Stimulated activated naive CD8-positive, alpha-beta T cell treated with anti-CD3 and anti-CD28 coated beads, Interleukin-15, amount 100 ng/mL, for 72 hours (primary cell): ENCODE measurements at places on chromosomes 4 and X.

DNA sequence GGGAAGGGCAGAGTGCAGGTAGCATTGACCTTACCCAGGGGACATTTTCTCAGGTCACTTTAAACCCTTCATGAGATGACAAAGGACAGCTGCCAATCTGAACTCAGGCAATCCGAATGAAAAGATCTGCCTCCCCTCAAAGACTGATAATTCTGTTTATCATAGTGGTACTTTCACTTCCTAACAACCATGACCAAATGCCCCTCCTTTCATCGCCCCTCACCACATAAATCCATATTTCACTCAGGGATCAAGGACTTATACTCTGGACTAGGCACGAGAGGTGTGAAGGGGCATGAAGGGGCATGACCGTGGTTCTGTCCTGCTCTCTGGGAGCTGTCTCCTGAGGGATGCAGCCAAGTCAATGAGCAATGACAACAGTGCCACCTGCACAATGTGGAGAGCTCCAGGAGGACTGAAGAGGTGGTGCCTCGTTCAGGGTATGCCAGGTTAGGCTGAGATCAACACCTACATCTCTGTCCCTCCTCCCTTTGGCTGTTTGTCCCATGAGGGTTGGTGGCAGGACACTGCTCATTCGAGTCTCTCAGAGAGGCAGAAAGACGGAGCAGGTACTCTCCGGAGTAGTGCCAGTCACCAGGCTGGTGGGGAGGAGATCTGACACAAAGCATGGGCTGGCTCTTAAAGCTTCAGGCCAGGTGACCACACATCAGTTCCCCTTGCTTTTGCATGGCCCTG is 12.5 kb downstream of the HS3ST1 start:
- DNase-seq: no peak

DNA sequence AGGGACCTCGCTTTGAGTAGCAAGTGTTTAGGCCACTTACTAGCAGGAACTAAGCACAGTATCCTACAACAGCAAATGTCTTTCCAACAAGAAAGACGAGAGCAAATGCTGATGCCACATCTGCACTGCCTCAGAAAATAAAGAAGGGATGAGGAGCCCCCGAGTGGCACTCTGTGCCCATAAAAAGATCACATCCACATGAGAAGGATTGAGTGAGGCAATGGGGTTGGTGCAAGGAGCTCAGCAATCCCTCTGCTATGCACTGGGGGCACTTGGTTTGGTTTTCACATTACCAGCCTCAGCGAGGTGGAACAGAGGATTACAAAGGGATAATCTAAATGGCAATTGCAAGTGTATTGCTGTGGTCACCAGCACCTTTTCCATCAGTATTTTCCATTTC is 252.8 kb upstream of the SLC7A11 start:
- DNase-seq: no peak

- DNase-seq: no peak
Observed at GRCh38 chrX:23589496-23589895, 77.8 kb upstream of the PRDX4 start.

- DNase-seq: no peak
Observed at GRCh38 chr4:36187723-36188333, 56.5 kb downstream of the ARAP2 start.

GRCh38 chrX:150472306-150472705 is 96.1 kb upstream of the MTM1 start:
- no peak for DNase-seq

GRCh38 chrX:131081772-131082740 is 23.9 kb downstream of the ARHGAP36 start:
- no peak for DNase-seq

- no peak for DNase-seq
Observed at GRCh38 chr4:23717528-23718248, 172.2 kb downstream of the PPARGC1A start.

- DNase-seq: no peak
Observed at GRCh38 chr4:88614058-88614457, 21.8 kb downstream of the HERC3 start.

DNA sequence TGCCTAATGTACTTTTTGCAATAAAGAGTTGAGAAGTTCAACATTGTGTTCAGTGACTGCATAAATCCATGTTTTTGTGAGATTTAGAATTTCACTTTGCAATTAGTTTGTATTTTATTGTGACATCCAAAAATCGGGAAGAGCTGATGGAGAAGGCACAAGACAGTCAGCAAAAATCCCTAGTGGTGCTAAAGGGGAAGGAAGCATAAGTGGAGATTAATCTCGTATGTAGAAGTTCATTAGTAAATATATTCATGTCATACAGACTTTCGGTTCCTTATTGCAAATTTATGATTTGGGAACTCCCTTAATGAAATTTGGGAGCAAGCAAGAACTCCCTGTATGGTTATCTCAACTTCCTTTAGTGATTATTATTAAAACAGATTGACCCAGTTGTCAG is 57.8 kb upstream of the SLC39A8 start:
- no peak for DNase-seq

DNA sequence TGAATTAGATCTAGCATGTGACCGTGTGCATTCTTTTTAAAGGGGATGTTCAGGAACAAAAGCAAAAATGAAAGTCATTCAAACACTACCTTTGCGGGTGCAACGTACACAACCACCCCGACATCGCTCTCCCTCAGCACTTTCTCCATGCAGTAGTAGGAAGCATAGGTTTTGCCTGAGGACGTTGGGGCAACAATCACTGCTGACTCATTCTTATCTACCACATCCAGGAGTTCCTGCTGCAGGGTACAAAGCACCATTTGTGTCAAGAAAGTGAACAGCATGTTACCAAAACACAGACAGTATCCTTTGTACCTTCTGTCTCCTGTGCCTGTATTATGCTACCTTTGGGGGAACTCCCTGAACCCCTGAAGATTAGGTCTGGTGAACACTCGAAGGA is 58.6 kb downstream of the DDX60L start:
- no peak for DNase-seq

DNA sequence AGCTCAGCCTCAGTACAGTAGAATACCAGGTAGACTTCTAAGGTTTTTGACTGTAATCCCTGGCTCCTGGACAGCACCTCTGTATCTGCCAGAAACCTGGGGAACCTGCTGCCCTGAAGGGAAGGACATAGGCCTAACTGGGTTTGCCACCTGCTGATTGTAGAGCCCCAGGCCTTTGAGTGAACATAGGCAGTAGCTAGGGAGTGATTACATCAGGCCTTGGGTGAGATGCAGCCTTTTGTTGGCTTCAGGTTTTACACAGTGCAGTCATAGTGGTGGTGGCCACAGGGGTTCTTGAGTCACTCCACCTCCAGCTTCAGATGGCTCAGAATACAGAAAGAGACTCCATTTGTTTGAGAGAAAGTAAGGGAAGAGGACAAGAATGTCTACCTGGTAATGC is 19.3 kb downstream of the IQCM start:
- DNase-seq: no peak

DNA sequence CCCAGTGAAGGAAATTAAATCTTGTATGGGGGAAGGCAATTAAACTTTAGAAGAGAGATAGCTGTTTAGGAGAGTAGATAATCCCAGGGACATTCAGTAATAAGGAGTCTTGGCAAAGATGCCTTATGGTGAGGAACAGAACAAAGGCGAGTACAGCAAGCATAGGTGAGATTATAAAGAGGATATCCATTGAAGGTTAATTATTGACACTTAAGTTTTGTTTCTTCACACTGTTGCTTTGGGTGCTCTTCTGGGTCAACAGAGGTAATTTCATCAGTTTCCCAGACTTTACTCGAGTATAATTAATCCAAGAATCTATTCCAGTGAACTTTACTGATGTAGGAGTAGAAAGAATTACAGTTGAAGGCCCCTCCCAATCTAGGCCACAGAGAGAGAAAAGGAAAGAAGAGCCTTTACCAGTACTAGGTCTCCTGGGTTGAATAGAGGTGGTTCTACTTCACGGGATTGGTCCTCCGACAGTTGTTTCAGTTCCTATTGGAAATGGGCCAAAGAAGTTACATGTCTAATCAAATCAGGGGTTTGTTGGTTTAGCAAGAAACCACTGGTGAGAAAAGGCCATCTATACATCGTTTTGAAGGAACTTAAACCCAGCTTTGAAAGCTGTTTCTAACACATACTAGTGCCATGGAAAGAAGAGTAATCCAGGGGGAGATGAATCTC is 27.2 kb downstream of the EPGN start:
- no peak for DNase-seq

- no peak for DNase-seq
Observed at GRCh38 chr4:16484711-16485110, 258.4 kb upstream of the TAPT1 start.

GRCh38 chrX:15749642-15750610 is 11.9 kb downstream of the CA5B start:
- DNase-seq: peak; percentile 23

GRCh38 chr4:74385386-74385785 is 20.4 kb downstream of the EREG start:
- no peak for DNase-seq

- DNase-seq: no peak
Observed at GRCh38 chrX:22795671-22796070, 204.1 kb upstream of the DDX53 start.

DNA sequence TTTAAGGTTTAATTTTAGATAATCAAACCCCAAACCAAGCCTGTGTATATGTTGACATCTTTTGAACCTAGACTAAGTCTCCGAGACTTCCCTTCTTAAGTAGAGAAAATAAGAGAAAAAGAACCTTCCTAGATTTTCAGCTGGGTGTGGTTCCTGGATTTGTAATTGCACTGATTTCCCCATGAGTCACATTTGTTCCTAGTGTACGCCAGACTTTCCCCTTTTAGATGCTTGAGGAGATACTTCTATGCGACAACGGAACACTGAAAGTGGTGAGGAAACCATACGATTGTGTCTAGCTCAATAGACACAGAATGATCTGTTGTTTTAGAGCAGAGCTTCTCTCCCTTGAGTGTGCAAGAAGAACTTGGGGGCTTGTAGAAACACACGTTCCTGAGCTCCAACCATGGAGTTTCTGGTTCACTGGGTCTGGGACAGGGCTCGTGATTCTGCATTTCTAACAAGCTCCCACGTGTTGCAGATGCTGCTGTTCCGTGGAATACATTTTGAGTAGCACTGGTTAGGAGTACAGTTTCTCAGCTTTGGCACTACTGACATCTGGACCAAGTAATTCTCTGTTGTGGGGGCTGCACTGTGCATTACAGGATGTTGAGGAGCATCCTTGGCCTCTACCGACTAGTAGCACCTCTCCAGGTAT is 87.1 kb downstream of the AMELX start:
- DNase-seq: no peak

GRCh38 chr4:26938516-26938915 is 77.9 kb downstream of the STIM2 start:
- DNase-seq: no peak

DNA sequence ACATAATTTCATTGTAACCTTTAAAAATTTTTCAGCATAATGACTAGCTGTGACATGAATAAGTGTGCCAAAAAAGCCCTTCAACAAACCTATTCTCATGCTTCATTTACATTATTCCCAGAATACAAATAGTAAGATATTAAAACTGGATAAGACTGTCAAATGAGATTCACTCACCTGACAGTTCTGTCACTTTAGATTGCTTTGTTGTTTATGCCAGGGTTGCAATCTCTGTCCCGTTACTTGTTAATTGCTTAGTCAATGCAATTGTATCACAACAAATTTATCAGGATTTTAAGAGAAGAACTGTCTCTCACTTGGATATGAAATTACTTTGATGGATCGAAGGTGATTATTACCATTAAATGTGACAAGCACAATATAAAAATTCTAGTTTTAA is 616.0 kb upstream of the IGFBP7 start:
- no peak for DNase-seq

- DNase-seq: no peak
Observed at GRCh38 chrX:133559909-133560308, 144.6 kb upstream of the GPC4 start.

DNA sequence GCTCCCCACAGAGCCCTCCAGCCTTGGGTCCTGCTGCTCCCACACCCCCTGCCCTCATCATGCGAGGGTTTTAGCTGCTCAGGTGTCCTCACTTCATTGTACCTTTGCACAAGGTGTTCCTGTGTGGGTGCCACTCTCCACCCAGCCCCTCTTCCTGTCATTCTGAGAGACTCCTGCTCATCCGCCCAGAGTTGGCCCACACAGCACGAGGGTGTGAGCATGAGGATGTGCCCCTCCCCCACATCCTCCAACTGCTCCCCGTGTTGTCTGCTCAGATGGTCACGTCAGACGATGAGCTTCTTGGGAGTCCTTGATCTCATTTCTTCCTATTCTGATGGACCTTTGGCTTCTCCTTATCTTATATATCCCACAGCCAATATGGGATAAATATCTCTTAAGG is 53.2 kb downstream of the HTT-AS start:
- DNase-seq: no peak

- no peak for DNase-seq
Observed at GRCh38 chr4:44985152-44985551, 258.8 kb upstream of the GNPDA2 start.

DNA sequence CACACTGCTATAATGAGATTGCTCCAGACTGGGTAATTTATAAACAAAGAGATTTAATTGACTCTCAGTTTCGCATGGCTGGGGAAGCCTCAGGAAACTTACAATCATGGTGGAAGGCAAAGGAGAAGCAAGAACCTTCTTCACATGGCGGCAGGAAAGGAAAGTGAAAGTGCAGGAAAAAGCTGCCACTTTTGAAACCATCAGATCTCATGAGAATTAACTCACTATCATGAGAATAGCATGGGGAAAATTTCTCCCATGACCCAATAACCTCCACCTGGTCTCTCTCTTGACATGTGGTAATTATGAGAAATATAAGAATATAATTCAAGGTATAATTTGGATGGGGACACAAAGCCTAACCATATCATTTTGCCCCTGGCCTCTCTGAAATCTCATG is 884.2 kb downstream of the GLUD2 start:
- no peak for DNase-seq

DNA sequence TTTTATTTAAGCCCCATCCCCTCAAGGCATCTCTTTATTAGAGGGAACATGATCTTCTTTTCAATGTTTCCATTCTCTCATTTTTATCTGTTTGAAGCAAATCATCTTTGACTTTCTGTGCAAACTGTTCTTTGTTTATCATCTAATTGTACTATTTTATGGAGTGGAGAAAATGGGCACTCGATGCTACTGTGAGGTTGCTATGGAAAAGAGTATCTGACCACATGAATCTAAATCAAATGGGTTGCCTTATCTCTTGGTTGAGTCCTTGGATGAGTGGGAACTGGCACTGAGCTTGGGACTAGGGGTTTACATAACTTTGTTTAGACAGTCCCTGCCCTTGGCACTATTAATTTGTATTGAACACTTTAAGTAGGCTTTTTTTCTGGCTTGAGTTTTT is 9.1 kb downstream of the OCRL start:
- no peak for DNase-seq

DNA sequence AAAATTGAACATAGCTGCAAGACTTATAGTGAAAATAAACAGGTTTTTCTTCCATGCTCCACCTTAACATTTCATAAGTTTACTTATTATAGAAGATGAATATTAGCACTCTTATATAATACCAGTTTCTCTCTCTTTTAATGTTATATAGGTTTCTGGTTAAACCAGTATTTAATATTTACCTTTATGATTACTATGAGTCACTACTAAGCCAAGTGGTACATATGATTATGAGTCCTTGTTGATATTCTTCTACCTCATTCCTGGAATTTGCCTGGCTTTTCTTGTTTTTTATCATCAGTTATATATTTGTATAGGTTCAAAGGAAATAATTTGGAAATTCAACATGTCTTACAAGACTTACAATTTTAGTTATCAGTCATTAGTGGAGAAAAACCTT is 89.9 kb upstream of the MAOA start:
- no peak for DNase-seq

GRCh38 chr4:180947425-180947824 is 1295.8 kb upstream of the TENM3 start:
- DNase-seq: no peak

- no peak for DNase-seq
Observed at GRCh38 chr4:24763631-24764297, 31.6 kb upstream of the SOD3 start.
